ENCODE measurements at places on chromosomes 11 and 22.

DNA sequence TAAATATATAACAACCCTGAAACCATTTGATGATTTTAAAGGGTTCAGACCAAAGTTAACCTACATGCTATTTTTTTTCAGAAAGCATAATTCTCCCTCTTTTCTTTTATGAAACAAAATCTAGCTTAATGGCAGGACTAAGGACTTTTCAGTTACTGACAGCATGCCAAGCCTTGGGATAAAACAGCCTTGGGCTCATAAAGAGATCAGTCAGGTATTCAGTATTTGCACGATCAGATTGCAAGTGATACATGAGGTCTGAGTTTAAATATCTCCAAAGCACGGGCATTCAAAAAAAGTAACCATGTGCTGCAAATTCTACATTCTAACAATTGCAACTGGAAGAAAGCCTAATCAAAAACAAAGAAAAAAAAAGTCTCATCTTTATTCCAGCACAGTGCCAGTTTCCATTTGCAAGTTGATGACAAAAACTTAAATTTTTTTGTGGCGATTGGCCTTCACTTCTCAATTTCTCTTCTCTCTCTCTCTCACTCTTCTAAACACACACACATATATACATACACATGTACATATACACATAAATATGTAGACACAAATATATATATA lies 60.1 kb downstream of the CTSC start:
- no peak for DNase-seq

- DNase-seq, result no peak
Observed at GRCh38 chr11:75583718-75584658, 21.9 kb downstream of the SERPINH1 start.

GRCh38 chr11:90220391-90220790 lies 2.5 kb downstream of the CHORDC1 start:
- DNase-seq, result no peak

GRCh38 chr22:45318558-45319323 lies 9.0 kb downstream of the FAM118A start:
- peak; percentile 58 for DNase-seq

- DNase-seq, result no peak
Observed at GRCh38 chr11:70826541-70827335, 425.6 kb downstream of the SHANK2 start.

GRCh38 chr22:36506637-36507517 lies at the start of gene FOXRED2:
TSS of gene FOXRED2 (minus strand) at chr22:36507040. CDS start at chr22:36506422, 618 bp downstream.
- DNase-seq, result peak; percentile 82

DNA sequence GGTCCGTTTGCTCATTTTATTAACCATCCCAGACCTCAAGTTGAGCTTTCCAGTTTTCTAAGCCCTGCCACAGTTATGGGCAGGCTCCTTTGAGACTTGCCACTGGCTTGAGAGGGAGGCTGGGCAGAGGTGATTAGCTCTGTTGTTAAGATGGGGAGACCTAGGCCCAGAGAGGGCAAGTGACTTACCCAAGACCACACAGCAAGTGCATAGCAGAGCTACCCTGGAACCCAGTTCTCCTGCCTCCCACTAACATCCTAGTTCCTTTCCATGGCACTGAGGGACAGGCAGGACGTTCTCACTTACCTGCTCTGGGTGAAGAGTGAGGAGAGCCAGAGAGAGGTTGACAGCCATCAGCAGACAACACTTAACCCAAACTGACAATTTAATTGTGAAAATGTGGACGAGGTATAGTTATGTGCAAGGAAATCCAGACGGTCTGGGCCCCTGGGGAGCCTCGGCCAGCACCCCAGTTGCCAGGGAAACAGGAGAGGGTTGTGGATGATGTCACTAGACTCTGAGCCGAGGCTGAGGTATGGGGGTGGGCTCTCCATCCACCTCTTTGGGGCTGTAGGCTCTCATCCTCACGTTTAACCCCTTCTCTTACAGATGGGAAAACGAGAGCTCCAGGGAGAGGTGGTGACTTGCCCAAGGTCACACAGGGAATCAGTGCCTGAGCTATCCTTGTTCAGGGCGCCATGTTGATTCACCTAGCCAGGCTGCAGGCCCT lies 12.3 kb upstream of the WNT11 start:
- DNase-seq, result no peak

GRCh38 chr22:37498289-37498909 lies 12.2 kb upstream of the MFNG start:
- peak; percentile 63 for DNase-seq

DNA sequence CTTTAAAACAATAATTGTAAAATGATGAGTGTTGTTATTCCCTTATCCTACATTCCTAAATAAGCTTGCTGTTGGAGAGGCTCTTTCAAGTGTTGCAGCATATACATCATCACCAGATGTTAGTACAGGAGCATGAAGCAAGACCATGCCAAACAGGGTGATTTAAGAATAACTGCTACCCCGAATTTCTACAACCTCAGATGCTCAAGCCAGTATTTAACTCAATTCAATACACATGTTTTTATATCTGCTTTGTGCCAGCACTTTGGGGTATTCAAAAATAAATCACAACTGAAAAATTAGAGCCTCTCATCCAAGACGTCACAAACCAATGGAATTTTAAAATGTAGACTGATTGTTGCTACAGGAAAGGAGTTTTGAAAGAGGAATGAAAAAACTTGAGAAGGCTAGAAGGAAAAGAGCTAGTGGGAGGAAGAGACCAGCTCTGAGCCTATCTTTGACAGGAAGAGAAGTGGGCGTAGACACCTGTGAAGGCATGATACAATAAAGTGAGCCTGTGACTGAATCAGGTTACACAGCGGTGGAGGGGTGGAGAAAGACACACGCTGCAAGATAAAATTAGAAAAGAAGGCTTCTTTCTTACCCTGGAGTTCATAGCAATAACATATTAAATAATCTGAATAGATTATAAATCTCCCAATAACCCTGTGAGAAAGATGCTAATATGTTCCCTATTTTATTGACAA lies 95.8 kb downstream of the DLG2 start:
- DNase-seq, result no peak

DNA sequence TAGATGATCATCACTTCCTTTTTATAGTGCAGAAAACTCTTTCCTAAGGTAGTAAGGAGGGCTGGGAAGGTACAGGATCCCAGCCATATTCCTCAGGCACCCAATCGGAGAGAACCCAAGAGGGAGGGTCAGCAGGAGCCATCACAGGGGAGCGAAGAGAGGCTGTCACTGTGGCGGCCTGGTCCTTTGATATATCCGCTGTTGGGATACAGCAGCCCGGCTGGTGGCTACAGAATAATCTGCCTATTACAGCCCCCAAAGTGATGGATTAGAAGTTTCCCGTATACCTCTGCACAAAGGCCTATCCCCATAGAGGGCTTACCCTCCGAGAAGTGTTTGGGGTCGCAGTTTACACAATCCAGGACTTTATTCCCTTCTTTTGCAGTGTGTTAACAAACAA lies 48.5 kb downstream of the OR4D9 start:
- no peak for DNase-seq

GRCh38 chr11:118715245-118715831 lies 35.9 kb upstream of the TREH start:
- DNase-seq, result no peak

DNA sequence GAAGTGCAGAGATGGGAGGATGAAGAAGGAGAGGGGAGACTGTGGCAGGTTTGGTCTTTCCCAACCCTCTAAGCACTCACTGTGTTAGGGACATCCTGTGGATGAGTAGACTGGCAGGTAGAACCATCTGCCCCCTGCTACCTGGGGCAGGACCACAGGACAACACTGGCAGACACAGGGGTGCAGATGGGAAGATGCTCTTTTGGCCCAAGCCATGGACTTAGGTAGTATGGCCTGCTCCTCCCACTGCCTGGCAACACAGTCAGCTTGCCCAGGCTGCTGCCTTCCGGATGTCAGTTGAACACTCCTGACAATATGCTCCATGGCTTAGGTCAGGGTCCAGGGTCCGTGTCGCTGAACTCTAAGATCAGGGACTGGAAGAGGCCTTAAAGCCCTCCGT lies 140.7 kb upstream of the NAV2 start:
- DNase-seq, result no peak

GRCh38 chr11:36389811-36390210 lies 93.7 kb downstream of the PRR5L start:
- DNase-seq, result no peak

DNA sequence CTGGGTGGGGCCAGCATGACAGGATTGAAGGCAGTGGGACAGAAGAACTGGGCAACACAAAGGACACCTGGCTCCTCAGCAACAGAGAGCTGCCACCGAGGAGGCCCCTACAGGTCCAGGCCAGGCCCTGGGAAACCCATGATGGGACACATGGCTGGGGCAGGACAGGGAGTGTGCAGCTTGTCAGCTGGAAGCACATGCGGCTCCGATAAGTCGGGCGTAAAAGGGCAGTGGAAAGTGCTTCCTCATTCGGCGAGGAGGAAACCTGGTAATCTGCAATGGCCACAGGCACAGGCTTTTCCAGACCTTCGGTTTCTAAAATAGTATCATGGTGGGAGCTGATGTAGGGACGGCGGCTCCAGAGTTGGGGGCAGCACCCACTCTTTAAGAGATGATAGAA lies 16.5 kb downstream of the GNAZ start:
- no peak for DNase-seq

GRCh38 chr11:65425971-65426838 lies 3.6 kb downstream of the NEAT1 start:
- no peak for DNase-seq

- no peak for DNase-seq
Observed at GRCh38 chr11:19403196-19403895, 162.6 kb upstream of the E2F8 start.

DNA sequence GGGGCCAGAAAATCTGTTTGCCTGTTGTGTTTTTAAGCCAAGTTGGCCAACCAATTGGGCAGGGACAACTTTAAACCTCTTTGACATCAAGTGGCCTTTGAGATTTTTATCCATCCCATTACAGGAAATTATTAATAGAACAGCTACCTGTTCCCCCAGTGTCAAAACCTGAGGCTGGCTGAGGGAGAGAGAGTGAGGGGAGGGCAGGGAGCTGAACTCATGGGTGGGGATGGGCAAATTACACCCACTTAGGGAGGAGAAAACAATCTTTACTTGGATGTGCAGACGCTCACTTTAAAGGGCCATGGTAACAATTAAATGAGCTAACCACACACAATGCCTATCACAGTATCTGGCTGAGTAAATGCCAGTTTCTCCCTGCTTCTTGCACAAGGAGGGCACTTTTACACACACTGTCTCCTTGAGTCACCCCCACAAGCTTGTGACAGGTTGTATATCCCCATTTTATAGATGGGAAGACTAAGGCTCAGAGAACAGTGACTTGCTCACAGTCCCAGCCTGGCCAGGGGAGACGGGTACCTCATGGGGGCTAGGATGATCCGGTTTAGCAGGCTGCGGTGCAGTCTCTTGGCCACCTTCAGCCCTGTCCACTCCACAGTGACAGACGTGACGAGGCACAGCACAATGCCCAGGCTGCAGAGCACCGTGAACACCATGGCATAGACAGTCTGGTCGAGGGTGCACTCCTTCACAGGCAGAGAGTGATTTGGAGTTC lies 17.8 kb upstream of the KCNJ11 start:
- no peak for DNase-seq

GRCh38 chr11:47918370-47918690 lies 62.0 kb upstream of the PTPRJ start:
- no peak for DNase-seq

DNA sequence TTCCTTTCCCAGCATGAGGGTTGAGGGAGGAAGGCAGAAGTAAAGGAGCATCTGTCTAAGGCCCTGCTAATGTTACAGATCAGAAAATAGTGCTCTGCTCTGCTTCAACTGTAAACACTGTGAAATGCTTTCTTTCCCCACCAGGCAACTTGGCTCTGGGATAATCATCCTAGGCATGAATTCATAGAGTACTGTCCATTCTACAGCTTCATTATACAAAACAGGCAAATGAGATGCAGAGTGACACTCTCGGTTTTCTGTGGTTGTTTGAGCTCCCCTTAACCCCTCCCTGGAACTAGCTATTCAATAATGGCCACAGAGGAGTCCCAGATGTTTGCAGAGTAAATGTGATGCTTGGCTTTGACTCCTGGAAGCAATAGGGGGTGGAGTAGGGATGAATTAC lies 184.3 kb upstream of the CTSC start:
- no peak for DNase-seq

DNA sequence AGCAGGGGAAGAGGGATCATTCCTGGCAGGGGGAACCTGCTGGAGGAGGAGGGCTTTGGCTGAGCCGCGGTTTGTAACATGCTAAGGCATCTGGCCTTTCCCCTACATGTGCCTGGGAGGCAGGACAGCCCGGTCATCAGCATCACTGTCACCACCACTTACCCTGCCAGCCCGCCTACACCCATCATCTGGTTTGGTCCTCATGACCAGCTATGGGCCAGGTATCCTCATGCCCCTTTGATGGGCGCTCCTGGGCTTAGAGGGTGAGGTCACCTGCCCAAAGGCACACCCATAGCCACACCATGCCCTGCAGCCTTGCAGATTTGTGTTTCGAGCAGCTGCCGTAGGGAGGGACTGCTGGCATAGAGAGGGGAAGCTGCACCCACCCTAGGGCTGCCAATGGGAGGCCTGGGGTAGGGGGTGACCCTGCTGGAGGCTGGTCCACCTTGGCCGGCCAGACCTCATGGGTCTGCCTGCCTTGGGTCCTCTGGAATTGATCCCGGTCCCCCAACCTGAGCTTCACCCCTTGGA lies 2.6 kb downstream of the MRGPRF start:
- DNase-seq, result no peak

DNA sequence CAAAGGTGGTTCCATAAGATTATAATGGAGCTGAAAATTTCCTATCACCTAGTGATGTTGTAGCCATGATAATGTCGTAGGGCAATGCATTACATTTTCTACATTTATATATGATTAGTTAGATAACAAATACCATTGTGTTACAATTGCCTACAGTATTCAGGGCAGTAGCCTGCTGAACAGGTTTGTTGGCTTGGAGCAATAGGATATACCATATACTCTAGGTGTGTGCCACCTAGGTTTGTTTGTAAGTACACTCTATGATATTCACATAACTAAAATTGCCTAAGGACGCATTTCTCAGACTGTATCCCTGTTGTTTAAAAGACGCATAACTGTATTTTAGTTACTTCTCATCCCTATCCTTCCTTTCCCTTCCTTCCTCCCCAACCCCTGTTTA lies 13.6 kb downstream of the PLEKHB1 start:
- DNase-seq, result no peak

- no peak for DNase-seq
Observed at GRCh38 chr11:14668731-14669301, 25.2 kb downstream of the PDE3B start.

- no peak for DNase-seq
Observed at GRCh38 chr11:95500466-95500865, 269.5 kb upstream of the SESN3 start.
